Caudate nucleus (tissue), 63 donors: ENCODE measurements at places on chromosomes 13 and 19.

DNA sequence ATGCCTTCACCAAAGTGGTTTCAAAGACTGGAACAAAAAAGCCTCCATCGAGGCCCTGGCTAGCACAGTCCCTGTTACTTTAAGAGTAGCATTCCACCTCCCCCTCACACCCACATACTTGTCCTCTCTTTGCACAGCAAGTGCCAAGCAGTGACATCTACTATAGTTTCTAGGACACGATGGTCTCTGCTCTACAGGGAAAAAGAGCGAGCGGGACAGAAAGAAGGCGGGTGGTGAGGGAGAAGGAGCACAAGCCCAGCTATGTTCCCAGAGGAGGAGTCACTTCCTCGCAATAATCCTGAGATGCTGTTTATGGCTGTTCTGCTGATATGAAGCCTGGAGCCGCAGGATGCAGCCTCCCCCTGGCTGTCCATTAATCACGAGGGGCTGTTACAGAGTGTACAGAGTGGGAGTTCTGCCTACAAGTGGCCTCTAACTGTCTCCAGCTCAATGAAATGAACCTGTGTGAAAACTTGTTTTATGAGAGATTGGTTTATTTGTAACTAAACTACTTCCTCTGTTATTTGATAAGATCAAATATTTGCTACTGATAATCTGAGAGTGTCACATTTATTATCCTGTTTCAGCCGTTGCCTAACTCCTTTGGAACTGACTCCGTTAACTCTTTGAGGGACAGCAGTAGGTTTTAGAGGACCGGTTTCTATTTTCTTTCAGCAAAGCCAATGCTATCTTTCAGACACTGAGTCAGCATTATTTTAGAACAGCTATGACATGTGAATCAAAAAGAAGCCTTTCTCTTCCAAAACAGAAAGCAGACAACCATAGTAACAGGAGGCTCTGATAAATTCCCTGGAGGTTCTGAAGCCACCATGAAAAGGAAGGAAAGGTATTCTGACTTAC is 208.0 kb downstream of the SPRY2 start:
- peak; percentile 46 for DNase-seq

- DNase-seq = no peak
Measured at GRCh38 chr13:43085545-43085944, 62.2 kb downstream of the DNAJC15 start.

- no peak for DNase-seq
Measured at GRCh38 chr13:53311561-53311960, 282.9 kb downstream of the OLFM4 start.

DNA sequence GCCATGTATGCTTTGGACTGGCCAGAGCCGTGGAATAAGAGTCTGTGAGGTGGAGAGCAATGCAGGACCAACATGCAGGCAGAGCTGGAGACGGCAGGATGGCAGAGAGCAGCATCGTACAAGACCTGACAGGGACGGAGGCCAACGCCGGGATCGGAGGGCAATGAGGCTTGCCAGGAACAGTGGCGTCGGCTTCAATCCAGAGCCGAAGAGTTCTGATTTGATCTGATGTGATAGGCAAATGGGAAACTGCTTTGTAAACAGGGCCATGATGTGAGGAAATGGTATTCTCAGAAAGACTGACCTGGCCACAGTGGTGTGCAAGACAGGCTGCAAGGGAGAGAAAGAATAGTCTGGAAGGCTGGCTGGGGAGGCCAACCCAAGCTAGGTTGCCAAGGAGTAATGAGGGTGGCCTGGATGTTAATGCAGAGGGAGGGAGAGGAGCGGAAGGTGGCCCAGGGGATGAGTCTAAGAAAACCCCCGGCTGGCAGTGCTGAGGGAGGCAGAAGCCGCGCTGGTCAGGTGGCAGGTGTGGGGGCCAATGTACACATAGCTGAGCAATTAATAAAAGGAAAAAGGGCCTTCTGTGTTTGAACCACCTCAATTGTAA is 26.7 kb downstream of the RCBTB2 start:
- no peak for DNase-seq

GRCh38 chr19:18298601-18299000 is 17.2 kb upstream of the JUND start:
- DNase-seq = no peak

- no peak for DNase-seq
Measured at GRCh38 chr19:57190301-57190700, 999 bp upstream of the ZNF264 start.

DNA sequence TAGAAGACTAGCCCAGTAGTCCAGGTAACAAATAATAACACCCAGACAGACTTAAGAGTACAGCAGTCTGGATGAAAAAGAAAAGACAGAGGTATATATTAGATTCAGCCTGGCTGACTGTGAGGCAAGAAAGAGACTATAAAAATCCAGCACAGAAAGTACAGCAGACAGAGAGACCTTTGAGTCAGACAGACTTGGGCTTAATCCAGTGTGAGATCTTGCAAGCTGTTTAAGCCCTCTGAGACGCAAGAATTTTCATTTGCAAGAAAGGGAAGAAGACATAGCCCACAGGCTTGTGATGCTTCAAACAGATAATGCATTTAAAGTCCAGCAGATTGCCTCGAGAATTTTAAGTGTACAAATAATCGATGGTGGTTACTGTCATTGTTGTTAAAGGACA is 471.4 kb downstream of the LIG4 start:
- DNase-seq = no peak
